ENCODE measurements at places on chromosomes 5 and 9.

GRCh38 chr9:37972351-37972848 lies 68.5 kb upstream of the SLC25A51 start:
- DNase-seq = no peak

DNA sequence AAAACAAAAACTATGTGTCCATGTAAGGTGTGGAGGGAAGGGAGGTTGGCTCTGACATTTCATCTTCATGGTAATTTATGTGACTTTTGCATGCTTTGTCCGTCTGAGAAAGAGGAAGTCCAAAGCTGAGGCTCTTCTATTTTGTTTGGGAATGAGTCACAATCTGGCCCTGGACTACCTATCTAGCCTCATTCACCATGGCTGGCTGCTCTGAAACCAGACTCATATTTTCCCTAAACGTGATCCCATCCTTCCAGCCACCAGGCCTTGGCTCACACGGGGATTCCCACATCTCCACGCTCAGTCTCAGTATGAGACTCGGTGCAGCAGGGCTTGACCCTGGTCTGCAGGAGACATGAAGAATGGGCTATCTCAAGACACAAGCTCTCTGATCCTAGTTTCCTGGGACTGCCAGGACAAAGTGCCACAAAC lies 672.8 kb downstream of the ACTL7B start:
- no peak for DNase-seq

DNA sequence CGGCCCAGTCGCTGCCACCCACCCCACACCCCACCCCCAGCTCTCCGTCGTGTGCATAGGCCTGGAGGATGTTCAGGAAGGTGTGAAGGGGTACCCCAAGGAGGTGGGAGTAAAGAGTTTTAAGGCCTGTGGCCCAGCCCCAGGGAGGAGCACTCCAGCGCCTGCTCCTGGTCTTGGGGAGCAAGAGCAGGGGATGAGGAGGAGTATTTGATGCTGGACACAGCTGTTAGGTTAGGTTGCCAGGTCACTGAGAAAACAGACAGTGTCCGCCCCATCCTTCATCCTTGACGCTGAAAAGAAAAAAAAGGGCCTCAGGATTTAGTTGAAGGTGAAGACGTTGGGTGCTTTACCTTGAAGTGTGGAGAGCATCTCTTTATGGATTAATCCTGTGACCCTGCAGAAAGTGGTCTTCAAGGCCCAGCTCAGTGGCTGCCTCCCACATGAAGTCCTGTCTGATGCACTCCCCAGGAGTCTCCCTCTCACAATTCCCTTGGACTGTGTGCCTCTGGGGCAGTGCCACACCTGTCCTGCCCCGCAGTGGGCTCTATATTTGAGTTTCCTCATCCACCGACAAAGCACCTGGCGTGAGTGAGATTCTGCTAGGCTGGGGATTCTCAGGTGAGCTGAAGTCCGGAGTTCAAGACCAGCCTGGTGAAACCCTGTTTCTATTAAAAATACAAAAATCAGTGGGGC lies 101.8 kb downstream of the SPRY4 start:
- DNase-seq = no peak

GRCh38 chr5:135318037-135318436 lies 81.0 kb downstream of the MACROH2A1 start:
- DNase-seq = no peak

DNA sequence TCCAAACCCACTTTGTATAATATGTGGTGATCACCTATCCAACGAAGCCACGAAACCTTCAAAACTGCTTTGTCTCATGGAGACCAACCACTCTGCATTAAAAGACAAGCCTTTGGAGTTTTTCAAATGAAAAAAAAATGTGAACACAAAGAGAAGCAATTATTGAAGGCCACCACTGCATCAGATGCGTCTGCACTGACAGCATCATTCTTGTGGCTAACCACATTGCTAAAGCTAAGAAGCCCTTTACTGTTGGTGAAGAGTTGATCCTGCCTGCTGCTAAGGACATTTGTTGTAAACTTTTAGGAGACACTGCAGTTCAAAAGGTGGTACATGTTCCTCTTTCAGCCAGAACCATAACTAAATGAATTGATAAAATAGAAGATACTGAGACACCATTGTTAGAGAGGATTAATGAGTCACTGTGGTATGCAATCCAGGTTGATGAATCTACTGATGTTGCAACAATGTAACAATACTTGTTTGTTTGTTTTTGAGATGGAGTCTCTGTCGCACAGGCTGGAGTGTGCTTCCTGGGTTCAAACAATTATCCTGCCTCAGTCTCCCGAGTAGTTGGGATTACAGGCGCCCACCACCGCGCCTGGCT lies 45.4 kb downstream of the TAF11L14 start:
- DNase-seq = no peak

GRCh38 chr5:142475102-142475513 lies 150.3 kb upstream of the SPRY4 start:
- no peak for DNase-seq

Data from NCI-H146 (cell line).